Amniotic stem cell (primary cell): ENCODE measurements at places on chromosomes 12 and 14.

- DNase-seq, result no peak
Measured at GRCh38 chr12:132465269-132466190, 24.4 kb upstream of the FBRSL1 start.

DNA sequence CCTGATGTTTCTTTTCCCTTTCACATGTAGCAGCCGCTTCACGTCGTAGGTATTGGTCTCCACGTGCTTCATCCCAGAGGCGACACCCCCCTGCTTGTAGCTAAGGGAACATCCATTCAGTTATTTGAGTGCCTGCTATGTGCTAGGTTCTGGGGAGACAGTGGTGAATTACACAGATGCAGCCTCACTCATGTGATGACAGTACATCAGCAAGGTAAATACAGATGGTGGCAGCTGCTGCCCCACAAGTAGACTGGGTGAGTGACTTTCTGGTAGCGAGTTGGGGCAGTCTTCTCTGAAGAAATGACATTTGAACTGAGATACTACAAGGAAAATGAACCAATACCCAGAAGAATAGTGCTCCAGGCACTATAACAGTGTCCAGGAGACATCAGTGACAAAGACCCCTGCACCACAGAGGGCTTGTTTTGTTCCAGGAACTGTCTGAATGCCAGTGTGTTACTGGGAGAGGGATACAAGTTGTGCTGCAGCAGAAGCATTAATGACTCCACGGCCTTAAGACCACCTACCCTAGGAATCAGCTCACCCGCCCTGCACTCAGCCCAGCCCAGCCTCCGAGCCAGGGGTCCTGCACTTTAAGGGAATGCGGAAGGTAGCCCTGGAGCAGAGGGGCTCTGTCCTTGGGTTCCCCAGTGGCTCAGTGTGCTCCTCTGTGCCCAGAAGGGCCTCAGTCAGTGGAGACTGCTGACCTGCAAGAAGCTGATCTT, 7.3 kb downstream of the AVIL start:
- DNase-seq, result no peak

GRCh38 chr12:5099591-5099990, 55.9 kb downstream of the KCNA5 start:
- no peak for DNase-seq

GRCh38 chr12:39581592-39581991, 38.0 kb downstream of the ABCD2 start:
- DNase-seq, result no peak

GRCh38 chr14:102723650-102724049, 53.6 kb upstream of the TRAF3 start:
- DNase-seq, result no peak
